ENCODE measurements at places on chromosomes 5 and 9.

DNA sequence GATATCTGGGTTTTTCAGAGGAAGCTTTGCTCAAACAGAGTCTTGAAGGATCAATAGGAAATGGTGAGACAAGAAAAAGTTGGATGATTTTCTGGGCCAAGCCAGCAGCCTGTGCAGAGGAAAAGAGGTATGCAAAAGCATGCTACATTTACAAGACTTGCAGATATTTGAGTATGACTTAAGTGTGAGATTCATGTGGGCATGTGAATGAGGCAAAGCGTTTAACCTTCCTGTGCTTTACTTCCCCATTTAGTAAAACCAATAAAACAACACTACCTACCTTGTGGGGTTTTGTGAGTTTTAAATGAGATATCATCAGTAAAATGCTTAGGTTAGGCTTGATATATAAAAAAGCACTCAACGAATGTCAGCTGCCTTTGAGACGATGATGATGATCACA, 58.1 kb downstream of the PIP5K1B start:
- no peak for DNase-seq

GRCh38 chr9:79000230-79001002, 571.3 kb upstream of the TLE4 start:
- no peak for DNase-seq

DNA sequence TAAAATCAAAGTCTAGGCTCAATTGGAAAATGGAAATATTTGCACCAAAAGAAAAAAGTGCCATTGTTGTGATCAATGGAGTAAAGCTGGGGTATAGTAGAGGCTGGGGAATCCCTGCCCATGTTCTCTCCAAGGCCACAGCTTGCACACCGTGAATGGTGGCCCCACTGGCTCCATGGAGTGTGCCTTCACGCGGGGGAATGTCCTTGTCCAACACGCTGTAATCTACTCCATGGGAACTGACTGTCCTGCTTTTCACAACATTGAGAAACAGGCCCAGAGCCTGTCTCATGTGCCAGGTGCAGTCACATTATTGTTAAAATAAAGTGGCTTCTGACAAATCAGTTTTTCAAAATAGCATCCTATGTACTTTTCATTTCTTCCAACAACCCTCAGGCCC, 33.1 kb upstream of the ITGA2 start:
- no peak for DNase-seq

- no peak for DNase-seq
These were observed 713.9 kb downstream of the EFNA5 start for GRCh38 chr5:106956886-106957285.

DNA sequence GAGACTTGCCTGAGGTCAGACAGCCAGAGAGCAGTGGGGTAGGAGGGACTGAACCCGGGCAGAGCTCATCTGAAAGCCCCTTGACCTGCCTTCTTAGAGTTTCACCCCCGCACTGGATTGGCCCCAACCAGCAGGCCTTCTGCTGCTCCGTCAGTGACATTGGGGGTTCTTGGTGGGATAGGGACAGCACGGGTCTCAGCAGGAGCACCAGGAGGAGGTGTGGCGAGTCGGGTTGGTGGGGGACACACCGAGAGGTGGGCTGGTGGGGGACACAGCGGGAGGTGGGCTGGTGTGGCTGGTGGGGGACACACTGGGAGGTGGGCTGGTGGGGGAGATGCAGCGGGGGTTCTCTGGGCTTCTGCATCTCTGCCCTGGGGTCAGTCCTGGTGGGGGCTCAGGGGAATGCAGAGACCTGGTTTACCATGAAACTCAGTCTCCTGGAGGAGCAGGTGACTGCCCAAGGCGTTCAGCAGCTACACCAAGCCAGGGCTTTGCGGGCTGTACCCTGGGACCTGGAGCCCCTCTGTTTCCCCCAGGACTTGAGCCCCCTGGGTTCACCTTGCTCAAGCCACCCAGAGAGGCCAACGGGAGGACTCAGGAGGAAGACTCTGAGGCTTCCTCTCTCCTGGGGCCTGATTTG, 28.1 kb upstream of the RNU6ATAC start:
- no peak for DNase-seq

- DNase-seq = no peak
These were observed 186.8 kb upstream of the PRLR start for GRCh38 chr5:35417040-35417439.

DNA sequence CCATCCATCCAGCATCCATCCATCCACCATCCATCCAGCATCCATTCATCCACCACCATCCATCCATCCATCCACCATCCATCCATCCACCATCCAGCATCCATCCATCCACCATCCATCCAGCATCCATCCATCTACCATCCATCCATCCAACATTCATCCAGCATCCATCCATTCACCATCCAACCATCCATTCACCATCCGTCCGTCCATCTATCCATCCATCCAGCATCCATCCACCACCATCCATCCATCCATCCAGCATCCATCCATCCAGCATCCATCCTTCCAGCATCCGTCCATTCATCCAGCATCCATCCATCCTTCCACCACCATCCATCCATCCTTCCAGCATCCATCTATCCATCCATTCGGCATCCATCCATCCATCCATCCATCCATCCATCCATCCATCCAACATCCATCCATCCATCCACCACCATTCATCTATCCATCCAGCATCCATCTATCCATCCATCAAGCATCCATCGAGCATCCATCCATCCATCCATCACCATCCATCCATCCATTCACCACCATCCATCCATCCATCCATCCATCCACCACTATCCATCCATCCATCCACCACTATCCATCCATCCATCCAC, 32.4 kb upstream of the WDR5 start:
- no peak for DNase-seq

DNA sequence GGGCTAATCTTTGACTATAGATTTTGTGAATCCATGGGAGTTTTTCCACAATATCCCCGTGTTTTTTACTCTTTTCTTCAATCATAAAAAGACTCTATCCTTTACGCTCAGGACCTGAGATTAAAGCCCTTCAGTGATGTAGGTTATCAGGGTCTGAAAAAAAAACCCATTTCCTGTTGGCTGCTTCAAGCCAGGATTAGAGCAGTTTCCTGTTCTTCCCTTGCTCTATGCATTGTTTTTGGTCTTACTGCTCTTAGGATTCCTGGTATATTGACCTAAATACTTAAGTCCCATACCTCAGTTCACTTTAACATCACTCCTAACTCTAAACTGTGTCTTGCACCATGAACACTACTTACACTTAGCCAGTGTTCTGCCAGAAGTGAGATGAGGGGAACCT, 319.3 kb upstream of the CHD1 start:
- no peak for DNase-seq

- DNase-seq = no peak
These were observed 65.5 kb upstream of the PCSK5 start for GRCh38 chr9:75824816-75825568.

- no peak for DNase-seq
These were observed 83.9 kb downstream of the TMEM174 start for GRCh38 chr5:73256862-73257261.

DNA sequence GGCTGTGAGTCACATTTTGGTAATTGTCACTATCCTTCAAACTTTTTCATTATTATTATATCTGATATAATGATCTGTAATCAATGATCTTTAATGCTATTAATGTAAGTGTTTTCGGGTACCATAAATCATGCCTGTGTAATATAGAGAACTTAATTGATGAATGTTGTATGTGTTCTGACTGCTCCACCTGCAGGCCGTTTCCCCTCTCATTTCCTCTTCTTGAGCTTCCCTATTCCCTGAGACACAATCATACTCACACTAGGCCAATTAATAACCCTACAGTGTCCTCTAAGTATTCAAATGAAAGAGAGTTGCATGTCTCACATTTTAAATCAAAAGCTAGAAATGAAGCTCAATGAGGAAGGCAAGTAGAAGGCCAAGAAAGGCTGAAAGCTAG, 420.9 kb upstream of the SGCD start:
- DNase-seq = no peak

DNA sequence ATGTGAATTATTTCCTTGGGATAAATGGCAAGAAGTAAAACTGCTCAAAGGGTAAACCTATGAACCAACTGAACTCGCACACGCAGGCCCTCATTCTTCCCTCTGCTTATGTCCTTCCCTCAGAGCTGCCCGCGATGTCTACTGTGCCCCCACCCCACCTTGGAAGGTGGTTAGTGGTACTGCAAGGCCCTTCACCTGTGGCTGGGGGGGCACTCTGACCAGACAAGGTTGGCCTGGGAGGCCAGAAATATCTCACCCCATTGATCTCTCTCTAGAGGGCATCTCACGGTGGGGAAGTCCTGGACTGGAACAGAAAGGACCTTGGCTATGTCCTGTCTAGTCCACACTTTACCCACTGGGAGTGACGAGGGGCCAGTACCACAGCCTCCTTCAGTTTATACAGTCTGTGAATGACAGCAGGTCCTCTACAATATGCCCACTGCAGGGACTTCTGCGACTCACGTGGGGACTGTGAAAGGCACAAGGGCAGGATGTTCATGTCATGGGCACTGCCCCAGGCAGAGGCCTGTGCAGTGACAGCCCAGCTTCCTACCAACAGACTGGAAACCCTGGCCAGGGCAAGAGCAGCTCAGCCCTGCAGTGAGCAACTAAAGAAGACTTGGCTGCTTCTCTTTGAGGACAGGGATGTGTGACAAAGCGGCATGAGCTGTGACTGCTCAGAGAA, 56.8 kb upstream of the SYNPO start:
- DNase-seq = no peak

GRCh38 chr5:143156572-143156971, 246.9 kb downstream of the NR3C1 start:
- DNase-seq = no peak

DNA sequence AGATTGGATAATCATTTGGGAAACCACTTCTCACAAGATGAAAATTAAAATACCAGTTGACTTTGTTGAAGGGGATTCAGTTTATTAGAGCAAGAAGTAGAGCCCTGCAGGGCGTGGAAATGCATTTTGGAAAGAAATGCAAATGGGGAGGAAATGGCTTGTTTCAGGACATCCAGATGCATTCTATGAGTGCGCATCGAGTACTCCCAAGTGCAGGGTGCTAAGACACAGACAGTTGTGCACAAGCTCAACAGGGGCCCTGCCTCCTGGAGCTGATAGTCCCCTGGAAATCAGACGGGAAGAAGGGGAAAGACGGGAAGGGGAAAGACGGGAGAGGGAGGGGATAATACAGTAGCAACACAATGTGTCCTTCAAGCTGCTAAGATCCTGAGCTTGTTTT, 64.0 kb downstream of the NSUN2 start:
- DNase-seq = no peak

DNA sequence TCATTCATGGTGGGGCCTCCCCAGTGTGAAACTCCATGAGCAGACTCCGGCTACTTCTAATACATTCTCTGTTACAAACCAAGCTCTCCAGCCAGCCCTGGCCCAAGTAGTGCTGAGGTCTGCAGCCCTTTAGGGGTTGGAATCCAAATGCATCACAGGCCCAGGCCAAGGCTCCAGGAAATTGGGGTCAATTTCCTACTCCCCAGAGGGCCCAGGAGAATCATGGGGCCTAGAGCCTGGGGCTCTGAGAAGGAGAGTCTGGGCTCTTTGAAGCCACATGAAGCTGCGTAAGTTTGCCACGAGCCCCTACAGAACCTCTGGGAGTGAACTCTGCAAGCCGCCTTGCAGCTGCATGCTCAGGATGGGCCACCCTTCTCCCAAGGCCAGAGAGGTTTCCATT, 206.4 kb downstream of the PAPPA start:
- no peak for DNase-seq

DNA sequence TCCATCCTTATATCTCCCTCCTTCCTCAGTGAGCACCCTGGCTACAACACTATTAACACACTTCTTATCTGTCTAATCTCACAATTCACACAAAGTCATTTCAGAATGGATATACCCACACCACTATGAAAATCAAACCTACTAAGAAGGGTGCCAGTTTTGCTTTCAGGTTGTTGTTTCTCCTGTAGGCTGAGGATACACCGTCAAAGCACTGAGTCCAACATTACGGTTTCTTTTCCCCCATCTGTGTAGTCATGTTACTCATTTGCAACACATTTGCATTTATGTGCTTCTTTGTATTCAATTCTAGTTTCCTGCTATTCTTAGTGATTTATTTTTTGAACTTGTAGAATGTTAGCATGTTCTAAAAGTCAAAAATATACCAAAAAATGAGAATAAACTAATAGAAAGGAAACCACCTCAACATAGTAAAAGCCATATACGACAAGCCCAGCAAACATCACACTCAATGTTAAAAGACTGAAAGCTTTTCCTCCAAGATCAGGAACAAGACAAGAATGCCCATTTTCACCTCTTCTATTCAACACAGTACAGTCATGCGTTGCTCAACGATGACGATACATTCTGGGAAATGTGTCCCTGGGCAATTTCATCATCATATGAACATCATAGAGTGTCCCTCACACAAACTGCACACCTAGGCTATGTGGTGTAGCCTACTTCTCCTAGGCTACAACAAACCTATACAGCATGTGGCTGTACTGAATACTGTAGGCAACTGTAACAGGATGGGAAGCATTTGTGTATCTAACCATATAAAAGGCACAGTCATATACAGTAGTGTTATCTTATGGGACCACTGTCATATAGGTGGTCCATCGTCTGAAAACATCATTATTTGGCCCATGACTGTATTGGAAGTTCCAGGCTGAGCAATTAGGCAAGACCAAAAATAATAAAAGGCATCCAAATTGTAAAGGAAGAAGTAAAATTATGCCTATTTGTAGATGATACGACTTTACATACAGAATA, 6.3 kb downstream of the ROR2 start:
- no peak for DNase-seq

- no peak for DNase-seq
These were observed 162.1 kb downstream of the SMC2 start for GRCh38 chr9:104256031-104256695.

- no peak for DNase-seq
These were observed 209.1 kb downstream of the TARS1 start for GRCh38 chr5:33649549-33650482.

GRCh38 chr5:157918811-157919742, 60.1 kb upstream of the CLINT1 start:
- no peak for DNase-seq

DNA sequence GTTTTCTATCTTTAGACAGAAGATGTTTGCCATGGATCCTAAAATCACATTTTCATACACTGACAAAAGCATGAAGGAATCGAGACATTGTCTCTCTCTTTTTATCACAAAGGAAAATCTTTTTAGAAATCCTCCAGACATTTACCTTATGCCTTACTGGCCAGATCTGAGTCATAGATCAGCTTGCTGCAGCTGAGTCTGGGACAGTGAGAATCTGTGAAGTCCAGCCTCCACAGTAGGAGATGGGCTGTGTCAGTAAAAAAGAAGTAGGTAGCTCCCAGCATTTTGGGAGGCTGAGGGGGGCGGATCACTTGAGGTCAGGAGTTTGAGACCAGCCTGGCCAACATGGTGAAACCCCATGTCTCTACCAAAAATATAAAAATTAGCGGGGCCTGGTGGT, 333.4 kb upstream of the ZNF462 start:
- no peak for DNase-seq

DNA sequence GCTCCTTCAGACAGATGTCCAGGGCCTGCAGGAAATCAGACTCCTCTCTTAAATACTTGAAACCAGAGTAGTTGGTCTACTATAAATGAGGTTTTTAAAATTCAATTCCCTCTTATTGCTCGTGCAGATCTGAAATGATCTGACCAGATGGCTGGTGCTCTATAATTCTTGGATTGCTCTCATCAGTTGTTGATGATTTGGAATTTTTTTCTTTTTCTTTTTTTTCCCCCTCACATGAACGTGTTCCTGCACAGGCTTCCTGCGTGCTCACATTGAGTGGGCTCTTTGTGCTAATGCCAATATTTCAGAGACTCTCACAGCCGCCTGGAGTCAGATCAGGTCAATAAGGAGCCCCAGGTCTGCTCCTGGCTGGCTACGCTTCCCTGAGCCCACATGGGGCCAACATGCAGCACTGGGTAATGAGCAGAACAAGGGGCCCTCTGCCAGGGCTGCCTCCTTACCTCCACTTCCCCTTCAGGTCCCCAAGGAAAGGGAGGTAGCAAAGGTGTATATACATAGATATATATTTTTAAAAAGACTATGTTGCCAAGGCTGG, 82.0 kb downstream of the SIL1 start:
- DNase-seq = no peak
